Activated CD8-positive, alpha-beta memory T cell treated with anti-CD3 and anti-CD28 coated beads, Interleukin-2, amount 50 U/mL, for 4 hours (primary cell): ENCODE measurements at places on chromosomes 2 and 18.
A peak's percentile ranks its signal among the peaks of the same experiment; 100 is the strongest.

- no peak for DNase-seq
Measured at GRCh38 chr2:75087736-75088135, 111.6 kb downstream of the TACR1 start.

DNA sequence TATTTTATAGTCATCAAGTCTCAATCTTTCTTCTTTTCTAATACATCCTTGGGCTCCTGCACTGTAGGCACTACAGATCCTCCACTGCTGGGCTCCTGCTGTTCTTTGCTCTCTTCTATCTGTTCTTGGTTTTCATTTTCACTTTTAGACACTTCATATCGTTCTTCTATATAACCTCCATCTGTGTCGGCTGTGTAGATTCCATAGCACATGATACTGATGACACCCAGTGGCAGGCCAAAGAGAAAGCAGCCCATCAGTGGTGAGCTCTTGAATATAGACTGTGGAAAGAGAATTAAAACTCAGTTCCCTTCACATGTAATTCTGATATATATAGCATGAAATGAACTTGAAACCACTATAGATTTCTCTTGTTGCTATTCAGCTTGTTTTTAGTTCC is 38.0 kb downstream of the TMX3 start:
- DNase-seq = no peak

DNA sequence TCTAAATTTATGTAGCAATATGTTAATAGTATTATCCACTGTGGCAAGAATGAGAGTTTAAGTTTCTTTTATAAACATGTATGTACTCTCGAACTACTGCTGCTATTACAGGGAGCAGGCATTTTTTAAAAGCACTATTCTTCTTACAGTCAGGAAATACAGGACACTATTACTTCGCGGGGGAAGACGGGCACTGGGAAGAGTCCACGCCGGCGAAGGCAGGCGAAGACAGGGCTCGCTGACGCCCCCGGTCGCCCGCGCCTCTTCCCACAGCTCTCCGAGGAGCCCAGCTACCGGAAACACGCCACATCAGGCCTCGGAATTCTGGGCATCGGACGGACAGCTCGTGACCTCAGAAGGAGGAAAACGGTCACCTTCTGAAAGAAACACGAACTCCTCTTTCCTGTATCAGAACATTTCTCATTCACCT is 90.2 kb downstream of the FAM161A start:
- no peak for DNase-seq

DNA sequence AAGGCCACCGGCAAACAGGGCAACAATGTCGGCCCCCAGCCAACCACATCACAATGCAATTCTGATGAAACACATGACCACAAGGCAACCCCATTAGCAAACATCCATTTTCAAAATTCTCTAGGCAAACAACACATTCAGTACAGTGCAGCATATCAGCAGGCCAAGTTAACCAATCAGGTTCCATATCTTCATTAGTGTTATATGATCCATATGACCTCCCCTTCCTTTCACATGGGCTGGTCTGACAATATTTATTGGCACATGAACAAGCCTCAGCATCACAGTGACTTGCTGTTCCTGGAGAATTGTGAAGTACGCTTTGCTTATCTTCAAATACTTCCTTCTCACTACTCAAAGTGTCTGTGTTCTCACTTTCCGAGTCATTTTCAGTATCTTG is 19.8 kb downstream of the RNF103 start:
- DNase-seq = no peak

GRCh38 chr2:149467436-149467835 is 120.1 kb downstream of the MMADHC start:
- no peak for DNase-seq

DNA sequence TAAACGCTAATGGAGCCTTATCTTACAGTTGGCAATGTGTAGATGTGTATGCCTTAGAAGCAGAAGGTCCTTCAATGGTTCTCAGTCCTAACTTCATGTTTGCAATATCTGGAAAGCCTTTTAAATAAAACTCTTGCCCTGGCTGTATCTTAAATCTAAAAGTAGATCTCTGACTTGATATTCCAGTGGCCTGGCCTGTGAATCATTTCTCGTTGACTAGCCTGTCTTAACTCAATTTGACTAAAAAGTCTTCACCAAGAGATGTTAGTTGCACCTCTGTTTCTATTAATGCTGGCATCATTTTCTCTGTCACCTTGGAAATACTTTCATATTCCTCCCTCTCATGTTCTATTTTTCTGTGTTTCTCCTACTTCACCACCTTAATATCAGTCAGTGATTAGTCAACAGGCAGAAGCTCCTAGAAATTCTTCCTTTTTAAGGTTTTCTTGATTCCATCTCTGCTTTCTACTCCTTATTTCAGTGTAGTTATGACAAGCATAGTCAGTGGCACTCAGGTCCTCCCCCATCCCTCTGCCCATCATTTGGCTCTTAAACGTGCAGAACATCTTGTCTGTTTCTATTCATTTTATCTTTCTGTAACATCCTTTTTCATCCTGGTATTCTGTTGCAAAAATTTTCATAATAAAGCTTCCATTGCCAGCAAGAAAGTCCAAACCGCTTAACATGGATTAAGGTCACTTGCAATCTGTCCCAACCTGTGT is 4.3 kb downstream of the ITGAV start:
- DNase-seq = no peak

- no peak for DNase-seq
Measured at GRCh38 chr2:3465328-3465727, 54.0 kb downstream of the ADI1 start.

DNA sequence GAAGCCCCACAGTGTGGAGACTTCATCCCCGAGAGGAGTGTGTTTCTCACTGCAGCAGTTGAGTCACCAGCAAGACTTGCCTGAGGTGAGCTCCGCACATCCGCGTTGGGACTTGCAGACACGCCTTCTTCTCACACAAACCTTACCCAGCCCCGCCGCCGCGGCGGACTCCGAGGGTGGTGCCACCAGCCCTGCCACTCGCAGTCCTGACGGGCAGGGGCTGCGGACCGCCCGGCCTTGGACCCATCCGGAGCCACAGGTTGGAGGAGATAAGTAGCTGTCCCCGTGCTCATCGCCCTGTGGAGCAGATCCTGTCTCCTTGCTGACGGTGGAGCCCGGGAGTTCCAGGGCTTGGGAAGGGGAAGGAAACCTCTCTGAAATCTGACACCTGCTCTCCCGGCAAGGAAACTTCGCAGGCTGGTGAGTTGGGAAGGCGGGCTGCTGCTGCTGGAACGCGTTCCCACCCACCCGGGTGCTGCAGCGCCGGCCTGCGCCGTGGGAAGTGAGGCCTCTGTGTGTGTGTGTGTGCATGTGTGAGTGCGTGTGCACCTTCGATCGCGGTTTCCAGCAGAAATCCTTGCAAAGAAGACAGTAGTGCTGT is at the start of gene RAB27B:
RAB27B (plus strand) TSS at position 197 of the 601 bp plus-strand sequence. CDS start 49,109 bp downstream, outside the sequence.
- DNase-seq = peak; percentile 53

DNA sequence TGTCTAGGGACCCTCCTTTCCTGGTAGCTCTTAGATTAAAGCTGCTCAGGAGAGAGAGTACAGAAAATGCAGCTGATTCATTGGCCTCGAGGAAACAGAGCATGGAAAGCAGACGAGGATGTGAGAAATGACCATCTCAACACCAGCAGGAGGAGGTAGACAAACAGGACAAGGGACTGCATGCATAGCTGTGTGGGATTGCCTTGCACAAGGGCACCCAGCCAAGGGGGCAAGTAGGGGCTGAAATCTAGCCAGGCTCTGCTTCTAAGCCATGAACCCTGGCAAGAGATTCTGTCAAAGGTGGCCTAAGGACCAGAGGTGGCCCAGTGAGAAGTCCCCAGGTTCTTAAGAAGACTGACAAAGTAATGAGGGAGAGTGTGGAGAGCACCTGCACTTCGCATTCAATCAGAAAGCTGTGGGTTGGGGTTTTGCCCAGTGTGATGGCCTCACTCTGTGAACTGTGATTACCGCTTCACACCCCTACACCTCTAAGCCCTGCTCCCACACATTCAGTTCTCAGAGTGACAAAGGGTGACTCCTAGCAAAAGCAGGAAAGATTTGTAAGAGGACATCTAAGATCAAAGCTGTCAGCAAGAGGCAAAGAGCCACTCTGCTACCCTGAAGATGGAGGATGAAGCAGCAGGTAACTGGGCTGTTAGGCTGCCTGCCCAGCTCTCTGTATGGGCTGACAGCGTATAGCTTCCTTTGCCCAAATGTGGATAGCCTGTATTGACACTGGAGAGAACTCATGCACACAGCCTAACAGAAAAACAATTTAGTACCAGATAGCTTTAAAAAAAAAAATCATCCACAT is 151.3 kb upstream of the PELI1 start:
- no peak for DNase-seq

DNA sequence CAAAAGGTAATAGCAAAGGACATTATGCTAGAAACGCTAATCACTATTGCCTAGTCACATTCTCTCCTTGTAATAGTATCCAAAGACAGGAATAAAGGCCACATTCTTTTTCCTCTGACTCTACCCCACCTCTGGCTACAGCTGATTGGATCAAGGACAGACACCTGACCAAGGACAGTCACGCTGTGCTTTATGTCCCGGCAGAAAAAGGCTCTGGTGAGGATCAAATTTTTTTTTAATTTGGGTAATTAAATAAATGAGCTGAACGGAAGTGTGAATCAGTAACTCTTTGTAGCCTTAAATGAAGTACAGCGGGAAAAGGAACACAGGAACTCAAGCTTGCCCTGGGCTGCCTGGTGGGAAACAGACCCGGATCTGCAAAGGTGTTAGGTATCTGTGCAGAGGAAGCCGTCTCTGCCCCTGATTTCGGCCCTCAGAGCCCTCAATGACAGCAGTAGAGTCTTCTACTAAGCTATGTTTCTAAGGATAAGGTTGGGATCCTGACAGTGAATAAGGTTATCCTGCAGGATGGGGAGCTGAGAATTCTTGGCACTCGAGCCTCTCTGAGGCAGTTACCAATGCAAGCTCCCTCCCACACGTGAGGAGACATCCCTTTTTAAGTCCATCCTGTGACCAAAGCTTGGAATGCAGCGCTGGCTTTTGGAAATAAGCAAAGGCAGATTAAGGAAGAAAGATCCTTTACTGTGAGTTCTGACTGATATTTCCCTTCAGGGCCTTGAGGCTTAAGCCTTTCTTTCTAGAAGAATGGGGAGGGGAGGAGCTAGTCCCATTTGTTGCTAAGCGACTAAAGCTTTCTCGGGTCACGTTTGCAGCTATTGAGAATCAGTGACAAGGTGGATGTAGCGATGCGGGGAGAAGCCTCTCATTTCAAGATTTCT is 37.8 kb upstream of the IKZF2 start:
- DNase-seq = no peak

DNA sequence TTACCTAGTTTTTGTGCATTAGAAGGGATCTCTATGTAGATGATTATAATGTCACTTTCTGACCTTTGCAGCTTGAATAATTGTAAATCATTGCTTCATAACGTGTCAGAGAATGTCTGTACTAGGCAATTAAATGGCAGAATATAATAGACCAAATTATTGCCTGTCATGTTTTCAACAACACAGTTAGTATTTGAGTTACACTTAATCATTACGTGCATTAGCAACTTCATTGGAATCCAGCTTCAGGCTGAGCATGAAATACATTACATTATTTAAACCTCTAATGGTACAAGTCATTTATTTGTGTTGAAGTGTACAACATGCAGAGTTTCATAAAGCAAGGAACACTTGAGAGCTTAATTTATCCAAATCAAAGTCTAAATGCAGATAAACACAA is 48.0 kb downstream of the ZNF407 start:
- no peak for DNase-seq

- DNase-seq = no peak
Measured at GRCh38 chr2:215567504-215567903, 131.6 kb upstream of the FN1 start.

- no peak for DNase-seq
Measured at GRCh38 chr2:190023860-190024259, 38.7 kb downstream of the MSTN start.

DNA sequence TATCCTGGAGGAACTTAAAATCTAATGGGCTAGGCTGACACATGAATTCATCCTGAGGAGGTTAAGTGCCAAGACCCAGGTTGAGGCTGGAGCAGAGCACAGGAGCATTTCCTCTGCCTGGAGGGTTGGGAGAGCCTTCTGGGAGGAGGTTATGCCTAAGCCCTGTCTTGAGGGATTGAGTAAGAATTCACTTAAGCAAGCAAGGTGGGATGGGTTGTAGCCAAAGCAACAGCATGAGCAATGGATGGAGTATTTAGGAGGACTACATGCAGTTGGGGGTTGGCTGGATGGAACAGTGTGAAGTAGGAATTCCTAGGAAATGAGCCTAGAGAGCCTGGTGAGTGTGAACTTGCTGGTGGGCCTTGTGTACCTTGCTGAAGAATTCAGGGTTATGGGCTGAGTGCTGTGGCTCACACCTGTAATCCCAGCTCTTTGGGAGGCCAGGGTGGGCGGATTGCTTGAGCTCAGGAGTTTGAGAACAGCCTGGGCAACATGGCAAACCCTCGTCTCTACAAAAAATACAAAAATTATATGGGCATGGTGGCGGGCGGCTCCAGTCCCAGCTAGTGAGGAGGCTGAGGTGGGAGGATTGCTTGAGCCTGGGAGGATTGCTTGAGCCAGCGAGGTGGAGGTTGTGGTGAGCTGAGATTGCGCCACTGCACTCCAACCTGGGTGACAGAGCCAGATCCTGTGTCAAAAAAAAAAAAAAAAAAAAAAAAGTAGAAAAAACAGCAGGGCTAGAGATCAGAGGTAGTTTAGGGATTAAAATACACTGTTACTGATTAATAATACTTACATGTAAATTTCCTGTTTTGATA is 22.2 kb downstream of the TANC1 start:
- DNase-seq = no peak

DNA sequence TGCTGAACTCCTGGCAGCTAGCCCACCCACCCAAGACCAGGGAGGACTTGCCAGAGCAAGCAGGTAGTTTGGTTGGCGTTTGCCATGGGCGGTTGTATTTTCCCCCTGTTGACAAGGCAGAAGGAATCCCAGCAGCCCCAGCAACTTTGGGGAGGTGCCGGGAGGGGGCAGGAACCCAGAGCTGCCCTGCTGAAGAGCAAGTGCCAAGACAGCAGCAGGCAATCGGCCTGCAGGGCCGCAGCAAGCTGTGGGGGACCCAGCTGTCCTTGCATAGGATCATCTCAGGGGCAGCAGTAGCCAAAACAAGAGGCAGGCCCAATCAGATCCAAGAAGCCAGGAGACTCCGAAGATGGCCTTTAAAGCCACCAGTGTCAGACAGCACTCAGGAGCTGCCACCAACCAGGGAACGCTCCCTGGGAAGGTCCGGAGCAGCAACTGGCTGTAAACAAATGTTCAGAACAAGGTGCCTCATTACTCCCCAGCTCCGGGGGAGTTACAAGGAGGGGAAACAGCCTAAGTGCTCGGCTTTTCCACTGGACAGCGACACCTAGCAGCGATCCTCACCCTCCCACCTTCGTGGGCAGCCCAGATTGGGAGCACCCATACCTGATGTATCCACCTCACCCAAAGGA is 2.1 kb downstream of the ST8SIA5 start:
- DNase-seq = no peak
